ENCODE measurements at places on chromosomes 16 and 17.
A peak's percentile ranks its signal among the peaks of the same experiment; 100 is the strongest.

GRCh38 chr17:48637323-48638260 is 11.4 kb upstream of the HOXB9 start:
- DNase-seq: no peak

- no peak for DNase-seq
These were observed 43.1 kb downstream of the ANKFY1 start for GRCh38 chr17:4220655-4221054.

DNA sequence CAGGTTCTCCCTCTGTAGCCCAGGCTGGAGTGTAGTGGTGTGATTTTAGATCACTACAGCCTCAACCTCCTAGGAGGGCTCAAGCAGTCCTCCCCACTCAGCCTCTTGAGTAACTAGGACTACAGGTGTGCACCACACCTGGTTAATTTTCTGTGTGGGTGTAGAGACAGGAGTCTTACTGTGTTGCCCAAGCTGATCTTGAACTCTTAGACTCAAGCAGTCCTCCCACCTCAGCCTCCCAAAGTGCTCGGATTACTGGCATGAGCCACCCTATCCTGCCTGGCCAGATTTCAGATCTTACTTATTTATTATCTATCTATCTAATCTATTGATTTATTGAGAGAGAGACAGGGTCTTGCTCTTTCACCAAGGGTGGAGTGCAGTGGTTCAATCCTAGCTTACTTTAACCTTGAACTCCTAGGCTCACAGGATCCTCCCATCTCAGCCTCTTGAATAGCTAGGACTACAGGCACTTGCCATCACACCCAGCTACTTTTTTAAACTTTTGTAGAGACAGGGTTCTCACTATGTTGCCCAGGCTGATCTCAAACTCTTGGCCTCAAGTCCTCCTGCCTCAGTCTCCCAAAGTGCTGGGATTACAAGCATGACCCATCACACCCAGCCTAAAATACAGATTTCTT is 61.8 kb downstream of the TUBD1 start:
- no peak for DNase-seq

DNA sequence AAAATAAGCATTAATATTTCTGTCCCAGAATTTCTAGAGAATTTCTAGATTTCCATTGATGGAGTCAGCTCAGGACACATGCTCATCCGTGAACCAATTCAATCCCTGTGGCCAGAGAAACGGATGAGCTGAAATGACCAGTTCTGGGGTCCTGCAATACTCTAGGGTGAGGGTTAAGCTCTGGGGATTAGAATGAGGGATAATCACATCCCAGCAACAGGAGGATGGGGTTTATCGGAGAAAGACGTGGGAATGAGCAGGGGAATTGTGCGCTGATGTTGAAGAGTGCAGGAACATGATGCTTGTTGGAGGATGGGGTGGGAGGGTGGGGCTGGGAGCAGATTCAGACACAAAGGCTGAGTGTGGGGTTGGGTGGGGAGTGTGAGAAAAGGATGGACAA is 64.1 kb downstream of the SLC5A11 start:
- no peak for DNase-seq

DNA sequence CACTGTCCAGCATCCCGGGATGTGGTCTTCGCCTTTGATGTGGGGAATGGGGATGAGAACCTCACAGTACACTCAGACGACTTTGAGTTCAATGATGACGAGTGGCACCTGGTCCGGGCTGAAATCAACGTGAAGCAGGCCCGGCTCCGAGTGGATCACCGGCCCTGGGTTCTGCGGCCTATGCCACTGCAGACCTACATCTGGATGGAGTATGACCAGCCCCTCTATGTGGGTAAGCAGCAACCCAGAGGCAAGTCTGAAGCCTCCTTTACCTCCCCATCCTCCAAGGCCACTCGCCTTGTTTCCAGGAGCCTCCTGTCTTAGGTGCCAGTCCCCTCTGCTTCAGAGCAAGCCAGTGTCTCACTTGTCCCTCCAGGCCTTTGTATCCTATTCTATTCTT is 10.2 kb downstream of the CNTNAP1 start:
- DNase-seq: no peak

DNA sequence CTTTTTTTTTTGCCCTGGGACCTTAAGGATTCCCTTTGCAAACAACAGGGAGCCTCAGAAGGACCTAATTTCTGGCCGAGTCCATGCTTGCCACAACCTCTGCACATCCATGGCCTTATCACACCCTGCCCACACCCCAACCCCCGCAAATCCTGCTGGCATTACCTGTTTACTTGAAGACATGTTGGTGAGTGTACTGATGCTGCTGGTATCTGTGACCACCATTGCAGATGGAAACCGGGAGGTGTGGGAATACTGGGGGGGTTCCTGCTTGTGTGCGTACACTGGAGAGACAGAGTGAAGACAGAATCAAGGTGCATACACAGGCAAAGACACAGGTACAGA is 46.0 kb downstream of the HNF1B start:
- no peak for DNase-seq

DNA sequence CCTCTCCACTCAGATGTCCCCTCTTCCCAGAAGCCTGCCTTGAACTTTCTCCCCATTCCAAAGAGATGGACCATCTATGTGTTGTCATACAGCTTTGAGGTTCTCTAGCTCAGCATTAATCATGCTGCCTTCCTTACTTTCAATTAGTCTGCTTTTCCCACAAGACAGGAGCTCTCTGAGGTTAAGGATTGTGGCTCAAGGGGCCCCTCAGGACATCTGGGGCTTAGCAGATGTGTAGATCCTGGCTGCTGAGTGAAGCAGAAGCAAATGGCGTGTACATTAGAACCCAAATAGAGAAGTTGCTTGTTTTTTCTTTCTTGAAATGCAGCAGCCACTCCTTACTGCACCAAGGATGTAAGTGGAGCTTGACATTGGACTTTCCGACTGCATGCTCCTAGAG is 330.5 kb upstream of the TNRC6C start:
- DNase-seq: no peak

GRCh38 chr17:67605256-67605912 is 112.4 kb upstream of the NOL11 start:
- no peak for DNase-seq

DNA sequence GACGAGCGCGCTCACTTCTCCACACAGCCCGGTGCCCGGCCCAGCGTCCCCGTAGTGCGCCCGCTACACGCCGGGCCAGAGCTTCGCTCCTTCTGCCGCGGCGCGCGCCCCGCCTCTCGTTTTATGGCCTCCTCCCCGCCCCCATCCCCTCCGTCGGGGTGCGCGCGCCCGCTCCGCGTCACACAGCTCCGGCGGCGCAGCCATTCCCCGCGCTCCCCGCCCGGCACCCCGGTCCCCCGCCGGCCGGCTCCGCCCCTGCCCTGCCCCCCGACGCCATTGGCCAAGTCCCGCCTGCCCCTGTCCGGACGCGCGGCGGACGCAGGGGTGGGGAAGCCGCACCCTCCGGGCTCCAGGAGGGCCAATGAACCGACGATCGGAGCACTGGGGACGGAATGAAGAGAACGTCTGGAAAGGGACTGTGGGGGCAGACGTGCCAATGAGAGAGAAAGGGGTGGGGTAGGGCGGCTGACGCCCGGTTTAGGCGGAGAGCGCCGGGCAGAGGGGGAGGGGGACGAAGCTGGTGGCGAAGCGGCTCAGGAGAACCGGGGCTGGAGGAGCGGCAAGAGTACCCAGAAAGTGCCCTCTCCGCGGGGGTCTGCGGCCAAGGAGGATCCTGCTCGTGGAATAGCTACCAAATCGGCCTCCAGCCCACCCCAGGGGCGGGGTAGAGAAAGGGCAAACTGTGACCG is at the start of gene TOB1:
Gene TOB1, minus strand, starts transcription at position 94 of the 689 bp plus-strand sequence. CDS start 2,337 bp downstream, outside the sequence.
- peak; percentile 97 for DNase-seq

- DNase-seq: no peak
These were observed 21.5 kb upstream of the PHB1 start for GRCh38 chr17:49436174-49436573.

GRCh38 chr16:23920446-23920845 is 84.7 kb downstream of the PRKCB start:
- no peak for DNase-seq

DNA sequence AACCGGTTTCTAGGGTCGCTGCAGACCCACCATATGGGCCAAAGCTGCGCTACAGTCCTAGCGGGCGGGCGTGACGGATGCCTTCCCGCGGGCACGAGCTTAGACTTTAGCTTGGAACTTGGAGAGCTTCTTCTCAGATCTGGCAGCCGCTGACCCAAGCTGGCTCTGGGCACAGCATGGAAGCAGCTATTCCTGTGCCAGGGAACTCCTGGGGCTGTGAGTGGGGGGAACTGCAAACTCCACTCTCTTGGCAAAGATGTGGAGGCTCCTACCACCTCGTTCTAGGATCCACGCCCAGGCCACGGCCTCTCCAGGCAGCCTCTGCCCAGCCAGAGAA is 8.8 kb downstream of the FAAP100 start:
- no peak for DNase-seq

DNA sequence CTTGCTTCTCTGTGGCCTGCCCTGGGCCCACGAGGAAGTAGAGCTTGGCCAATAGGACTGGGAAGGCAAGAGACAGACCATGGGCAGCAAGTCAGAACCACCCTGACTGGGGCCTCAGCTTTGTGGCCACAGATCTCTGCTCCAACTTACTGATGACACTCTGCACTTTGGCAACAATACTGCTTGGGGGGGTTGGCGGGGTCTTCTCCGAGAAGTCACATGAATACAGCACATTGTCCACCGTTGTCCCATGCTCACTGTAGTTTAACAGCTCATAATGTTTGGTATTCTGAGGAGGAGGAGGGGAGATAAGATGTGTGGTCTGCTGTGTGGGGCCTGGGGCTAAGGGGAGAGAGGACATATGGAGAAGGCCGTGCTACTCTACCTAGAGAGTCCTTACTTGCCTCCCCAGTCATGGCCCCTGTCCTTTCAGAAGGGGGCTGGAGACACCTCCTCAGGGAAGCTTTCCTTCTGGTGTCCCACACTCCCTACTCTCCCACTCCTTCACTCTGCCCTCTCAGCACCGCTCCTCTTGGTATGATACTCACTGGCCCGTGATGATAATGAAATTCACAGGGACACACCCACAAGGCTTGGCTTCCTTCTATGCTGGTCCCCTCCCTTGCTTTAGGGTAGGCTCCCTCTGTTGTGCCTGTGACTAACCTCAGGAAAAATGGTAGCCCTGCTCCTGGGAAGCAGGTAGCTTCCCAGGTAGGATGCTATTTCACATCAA is 4.0 kb upstream of the DHRS13 start:
- no peak for DNase-seq
